ENCODE measurements at places on chromosomes 12 and 14.

DNA sequence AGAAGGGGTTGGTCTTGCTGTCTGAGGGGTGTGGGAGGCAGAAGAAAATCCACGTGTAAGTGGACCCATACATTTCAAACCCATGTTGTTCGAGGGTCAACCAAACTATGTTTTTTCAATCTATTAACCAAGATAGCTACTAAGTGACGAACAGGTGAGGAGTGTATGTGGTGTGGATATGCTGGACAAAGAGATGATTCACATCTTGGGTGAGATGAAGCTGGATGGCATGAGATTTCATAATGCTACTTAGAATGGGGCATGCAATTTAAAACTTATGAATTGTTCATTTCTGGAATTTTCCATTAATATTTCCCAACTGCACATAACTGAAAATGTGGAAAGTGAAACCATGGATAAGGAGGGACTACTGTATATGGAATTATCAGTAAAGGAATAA, 17.9 kb upstream of the KTN1 start:
- no peak for DNase-seq

- no peak for DNase-seq
These were observed 1.6 kb upstream of the PRPH start for GRCh38 chr12:49293056-49293956.

DNA sequence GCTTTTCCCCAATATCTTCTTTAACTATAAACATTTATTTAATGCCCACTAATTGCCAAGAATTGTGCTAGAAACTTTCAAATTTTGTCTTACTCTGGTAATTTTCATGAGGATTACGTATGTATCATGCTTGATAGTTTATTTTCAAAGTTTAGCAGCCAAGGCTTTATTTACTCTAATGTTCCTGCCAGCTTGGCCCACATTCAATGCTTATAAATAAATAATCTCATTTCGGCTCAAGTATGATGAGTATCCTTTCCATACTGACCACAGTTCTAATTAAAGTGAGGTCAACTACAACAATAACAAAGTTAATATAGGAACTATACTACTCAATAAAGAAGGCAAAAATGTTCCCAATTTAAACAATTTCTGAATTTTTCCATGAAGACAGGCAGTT, 259.2 kb downstream of the MED13L start:
- no peak for DNase-seq

DNA sequence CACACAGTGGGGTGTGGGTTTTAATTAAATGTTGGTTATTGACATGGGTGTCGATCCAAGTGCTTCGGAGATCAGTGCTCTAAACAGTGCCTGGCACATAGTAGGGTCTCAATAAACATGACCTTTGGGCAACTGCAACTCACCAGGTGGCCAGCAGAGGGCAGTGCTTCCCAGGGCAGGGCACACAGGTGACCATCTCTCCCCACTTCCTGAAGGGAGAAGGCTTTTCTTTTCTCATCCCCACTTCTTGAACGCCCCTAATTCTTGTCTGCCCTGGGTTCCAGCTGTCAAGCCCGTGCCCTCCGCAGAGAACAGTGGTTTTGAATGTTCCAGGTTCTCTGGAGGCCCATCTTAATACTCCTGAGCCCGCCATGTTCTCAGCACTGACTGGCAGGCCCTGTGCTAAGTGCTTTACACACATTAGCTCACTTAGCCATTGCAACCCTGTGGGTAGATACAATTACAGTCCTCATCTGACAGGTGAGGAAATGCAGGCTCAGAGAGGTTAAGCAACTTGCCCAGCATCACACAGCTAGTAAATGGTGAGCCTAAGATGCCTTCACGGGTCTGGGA, 16.3 kb downstream of the RAPGEF3 start:
- peak; percentile 87 for DNase-seq

GRCh38 chr12:66746489-66747201, 67.8 kb upstream of the GRIP1 start:
- no peak for DNase-seq

- peak; percentile 19 for DNase-seq
These were observed 8.1 kb upstream of the PCED1B start for GRCh38 chr12:47071241-47071852.

GRCh38 chr12:124750149-124750656, 113.5 kb downstream of the SCARB1 start:
- no peak for DNase-seq

DNA sequence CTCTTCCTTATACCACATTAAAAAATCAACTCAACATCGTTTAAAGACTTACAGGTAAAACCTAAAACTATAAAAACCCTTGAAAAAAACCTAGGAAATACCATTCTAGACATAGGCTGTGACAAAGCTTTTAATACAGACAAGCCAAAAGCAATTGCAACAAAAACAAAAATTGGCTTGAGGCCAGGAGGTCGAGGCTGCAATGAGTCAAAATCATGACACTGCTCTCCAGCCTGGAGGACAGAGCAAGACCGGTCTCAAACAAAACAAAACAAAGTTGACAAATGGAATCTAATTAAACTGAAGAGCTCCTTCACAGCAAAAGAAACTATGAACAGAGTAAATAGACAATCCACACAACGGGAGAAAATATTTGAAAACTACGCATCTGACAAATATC, 1057.8 kb downstream of the FSCB start:
- no peak for DNase-seq

DNA sequence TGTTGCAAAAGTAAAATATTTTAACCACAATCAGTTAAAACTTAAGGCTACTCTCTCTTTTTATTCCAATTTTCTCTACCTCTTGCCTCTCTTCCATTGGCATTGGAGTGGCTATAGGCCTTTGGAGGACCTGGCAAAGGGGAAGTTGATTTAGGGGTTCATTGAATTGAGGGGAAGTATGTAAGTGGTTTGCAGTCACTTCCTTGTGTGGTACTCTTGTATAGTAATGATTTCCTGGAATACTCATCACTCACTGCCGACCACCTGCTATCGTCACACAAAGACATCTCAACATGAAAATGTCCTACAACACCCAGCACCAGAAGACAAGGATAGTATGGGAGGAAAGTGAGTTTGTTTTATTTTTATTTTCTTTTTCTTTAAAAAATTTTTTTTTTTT, 45.7 kb upstream of the CPM start:
- no peak for DNase-seq

GRCh38 chr14:36519431-36520321, at the start of gene NKX2-1:
NKX2-1 (minus strand) TSS chr14:36520232; CDS start chr14:36520129, 103 bp downstream.
- no peak for DNase-seq

DNA sequence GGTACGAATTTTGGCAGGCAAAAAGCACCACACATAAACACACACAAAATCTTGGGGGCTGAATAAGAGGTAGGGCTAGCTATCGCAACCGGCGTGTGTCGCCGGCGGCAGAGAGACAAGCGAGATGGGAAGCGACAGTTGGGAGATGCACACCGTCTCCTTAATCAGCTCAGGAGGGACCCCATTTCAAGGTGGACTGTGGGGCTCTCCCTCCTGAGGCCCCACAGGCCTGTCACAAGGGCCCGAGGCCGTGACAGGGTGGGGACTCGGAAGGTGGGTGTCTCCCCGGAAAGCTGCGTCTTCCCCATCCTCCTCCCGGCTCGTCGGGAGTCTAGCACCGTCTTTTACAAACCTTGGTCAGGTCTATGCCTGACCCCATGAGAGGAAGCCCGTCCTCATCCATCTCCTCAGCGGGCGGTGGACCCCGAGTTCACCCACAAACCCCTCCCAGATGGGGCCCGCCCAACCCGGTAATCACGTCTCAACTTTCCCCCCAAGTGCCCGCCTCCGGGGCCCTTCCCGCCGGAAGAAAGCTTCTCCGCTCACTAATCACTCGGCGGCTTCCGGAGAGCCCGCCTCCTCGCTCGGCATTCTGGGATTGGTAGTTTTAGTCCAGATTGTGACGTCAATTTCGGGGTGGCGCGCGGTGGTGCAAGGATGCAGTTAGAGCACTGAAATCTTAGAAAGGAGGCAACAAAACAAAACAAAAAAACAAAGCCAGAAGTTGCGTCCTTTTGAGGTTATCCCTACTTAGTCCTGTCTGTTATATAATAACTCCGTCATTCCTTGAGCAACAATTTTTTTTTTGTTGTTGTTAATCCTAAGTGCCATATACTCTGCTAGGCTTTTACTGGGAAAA, at the start of gene WASHC3:
Gene WASHC3, minus strand, starts transcription at position 432 of the 859 bp plus-strand sequence. Its CDS starts 29 bp downstream, at position 403.
- DNase-seq = peak; percentile 98

GRCh38 chr14:104794993-104795780, at the start of gene AKT1:
AKT1 (minus strand) TSS chr14:104795748; CDS start chr14:104792643, 3,105 bp downstream.
- DNase-seq = peak; percentile 23

DNA sequence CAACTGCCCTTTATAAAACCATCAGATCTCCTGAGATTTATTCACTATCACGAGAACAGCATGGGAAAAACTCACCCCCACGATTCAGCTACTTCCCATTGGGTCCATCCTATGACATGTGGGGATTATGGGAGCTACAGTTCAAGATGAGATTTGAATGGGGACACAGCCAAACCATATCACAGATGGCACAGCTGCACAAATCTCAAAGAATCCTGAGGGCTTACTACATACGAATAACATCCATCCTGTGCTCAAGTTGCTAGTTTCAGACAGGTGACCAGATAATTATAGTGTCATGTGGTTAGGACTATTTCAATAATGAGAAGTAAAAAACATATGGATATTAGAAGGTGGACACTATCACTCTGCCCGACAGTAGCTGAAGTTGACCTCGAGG, 211.2 kb downstream of the NUAK1 start:
- no peak for DNase-seq

GRCh38 chr14:73189651-73190050, 47.7 kb upstream of the PAPLN start:
- no peak for DNase-seq

- no peak for DNase-seq
These were observed 253.1 kb downstream of the ANO6 start for GRCh38 chr12:45468751-45469615.

GRCh38 chr14:58060898-58061297, 91.1 kb downstream of the ARMH4 start:
- DNase-seq = no peak

DNA sequence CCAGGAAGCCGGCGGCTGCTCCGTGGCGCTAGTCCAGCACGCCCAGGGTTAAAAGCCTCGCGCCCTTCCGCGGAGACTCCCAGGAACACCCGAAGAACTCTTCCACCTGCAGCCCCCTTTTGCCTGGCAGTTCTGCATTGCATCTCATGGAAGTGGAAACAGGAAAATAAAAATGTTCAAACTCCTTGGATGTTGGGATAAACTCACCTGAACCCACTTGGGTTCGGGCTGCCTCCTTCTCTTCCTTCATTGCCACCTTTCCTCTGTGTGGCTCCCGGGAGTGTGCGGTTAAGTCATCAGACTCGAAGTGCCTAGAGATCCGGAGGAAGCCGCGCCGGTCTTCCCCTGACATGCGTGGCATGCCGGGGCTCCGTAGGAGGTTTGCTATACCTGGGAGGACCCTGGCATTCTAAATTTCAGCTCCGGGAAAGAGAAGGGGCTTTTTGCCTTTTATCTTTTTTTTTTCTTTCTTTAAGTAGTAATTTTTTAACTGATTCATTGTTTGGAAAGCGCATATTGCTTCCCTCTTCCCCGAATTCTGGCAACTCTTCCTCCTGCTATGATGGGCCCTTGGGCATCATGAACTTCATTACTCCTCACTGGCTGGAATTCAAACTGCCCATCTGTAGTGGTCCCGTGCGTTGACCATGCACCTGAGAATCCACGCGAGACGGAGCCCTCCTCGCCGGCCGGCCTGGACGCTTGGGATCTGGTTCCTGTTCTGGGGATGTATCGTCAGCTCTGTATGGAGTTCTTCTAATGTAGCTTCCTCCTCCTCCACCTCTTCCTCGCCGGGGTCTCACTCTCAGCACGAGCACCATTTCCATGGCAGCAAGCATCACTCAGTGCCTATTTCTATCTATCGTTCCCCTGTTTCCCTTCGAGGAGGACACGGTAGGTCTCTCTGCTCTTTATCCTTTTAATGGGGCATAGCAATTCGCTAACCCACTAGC, 931.4 kb downstream of the DIO2 start:
- DNase-seq = no peak

- DNase-seq = no peak
These were observed 3.0 kb upstream of the DHRS4 start for GRCh38 chr14:23950411-23951135.

DNA sequence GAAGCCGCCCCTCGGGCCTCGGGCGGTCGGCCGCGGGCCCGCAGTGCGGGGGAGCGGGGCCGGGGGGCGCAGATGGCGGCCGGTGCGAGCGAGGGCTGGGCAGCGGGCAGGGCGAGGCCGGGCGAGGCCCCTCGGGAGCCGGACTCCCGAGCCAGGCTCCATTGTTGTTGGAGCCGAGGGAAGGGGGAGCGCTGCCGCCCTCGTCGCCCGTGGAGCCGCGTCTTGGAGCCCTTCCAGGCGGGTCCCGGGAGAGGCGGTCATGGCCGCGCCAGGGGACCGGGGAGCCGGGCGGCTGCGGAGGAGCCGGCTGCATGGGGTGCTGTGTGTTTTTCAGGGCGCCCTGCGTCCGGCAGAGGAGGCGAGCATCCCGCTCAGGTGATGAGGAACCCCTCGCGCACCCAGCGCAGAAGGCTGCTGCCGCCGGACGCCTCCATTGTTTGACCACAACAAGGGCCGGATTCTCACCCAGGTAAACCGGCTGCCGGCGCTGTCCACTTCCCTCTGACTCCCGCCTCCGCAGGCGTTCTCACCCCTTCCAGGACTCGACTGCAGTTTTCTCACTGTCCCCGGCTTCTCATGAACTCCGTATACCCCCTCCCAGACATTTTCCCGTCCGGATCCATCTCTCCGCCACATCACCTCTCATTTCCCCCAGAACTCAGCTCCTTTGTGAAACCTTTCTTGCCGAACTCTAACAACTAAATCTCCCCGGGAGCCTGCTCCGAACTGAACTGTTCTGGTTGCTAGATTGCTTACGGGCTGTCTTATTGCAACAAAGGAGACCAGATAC, 732 bp downstream of the ZNF664 start:
- peak; percentile 25 for DNase-seq

DNA sequence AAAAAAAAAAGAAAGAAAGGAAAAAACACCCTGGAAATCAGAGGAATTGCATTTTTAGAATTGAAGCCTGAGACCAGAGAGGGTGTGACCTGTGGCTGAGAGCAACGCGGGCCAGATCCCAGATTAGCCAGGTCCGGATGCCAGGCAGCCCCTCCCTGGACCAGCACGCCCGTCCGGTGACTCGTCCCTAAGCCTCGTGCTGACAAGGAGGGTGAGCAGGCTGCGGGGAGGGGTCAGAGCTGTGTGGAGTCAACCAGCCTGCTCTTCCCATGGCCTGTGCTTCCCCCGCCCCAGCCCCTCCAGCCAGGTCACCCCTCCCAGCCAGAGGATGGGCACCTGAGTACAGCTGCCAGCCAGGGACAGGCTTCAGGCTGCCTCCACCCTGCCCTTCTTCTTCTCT, 4.2 kb upstream of the KLC1 start:
- peak; percentile 47 for DNase-seq
